CD4-positive, CD25-positive, alpha-beta regulatory T cell (primary cell): ENCODE measurements at places on chromosomes 2 and 18. TPM values are rescaled to one million over a fixed set of nuclear protein-coding genes. Genes with fewer than 3 reads are reported as not detected.

The CIAO1 gene
- total RNA-seq = 60.3 TPM

The CCL20 gene
- total RNA-seq = 3.7 TPM

The SLC8A1 gene
- not detected for total RNA-seq

The CSRNP3 gene
- total RNA-seq = not detected

The SIX3 gene
- total RNA-seq = not detected

The PPP1R7 gene
- total RNA-seq = 68.0 TPM

The VIL1 gene
- total RNA-seq = 2.1 TPM

The CDH20 gene
- total RNA-seq = 0.25 TPM

The SCN2A gene
- total RNA-seq = not detected

The RND3 gene
- total RNA-seq = not detected

GRCh38 chr18:67599277-67599676 is 82.8 kb upstream of the DSEL start:
- no peak overlapping the region for H3K4me3 ChIP-seq
- no peaks in the 10 kb centered on the region for H3K36me3 ChIP-seq
- no peaks in the 10 kb centered on the region for H3K27me3 ChIP-seq
- no peak overlapping the region for H3K27ac ChIP-seq
- DNase-seq = no peak

DNA sequence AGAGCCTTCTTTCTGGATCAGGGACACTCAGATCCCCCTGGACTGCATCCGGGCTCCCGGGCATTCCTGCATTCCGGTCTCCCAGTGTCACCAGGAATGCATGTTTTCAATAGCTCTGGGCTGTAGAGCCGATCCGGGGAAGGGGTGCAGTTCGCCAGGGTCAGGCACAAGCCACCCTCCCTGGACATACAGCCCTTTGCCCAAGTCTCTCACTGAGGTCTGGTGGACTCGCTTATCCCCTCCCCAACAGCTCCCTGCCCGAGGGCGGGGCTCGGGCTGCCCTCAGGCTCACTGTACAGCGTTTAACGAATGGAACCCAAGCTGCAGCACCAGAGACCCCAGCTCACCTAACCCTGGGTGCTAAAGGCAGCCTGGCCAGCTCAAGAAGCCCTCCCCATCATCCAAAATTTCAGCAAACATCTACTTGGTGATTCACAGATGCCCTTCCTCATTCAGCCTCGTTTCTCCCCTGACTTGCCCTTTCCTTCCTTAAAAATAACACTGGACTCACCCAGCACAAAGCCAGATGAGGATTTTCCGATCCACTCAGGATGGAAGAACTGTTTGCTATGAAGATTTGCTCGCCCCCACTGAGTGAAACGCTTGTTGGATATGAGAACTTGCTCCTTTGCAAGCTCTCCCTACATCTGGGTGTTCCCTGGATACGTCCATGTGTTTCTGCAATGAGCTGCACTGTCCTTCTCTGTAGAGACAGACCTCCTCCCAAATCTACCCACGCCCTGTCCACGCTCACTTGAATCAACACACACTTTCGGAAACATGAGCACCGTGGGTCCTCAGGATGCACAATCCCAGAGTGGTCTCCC is 58.1 kb downstream of the PXDN start:
- DNase-seq = no peak
- no peak overlapping the region for H3K4me3 ChIP-seq
- H3K27ac ChIP-seq = no peak overlapping the region
- H3K36me3 ChIP-seq = no peaks in the 10 kb centered on the region
- H3K27me3 ChIP-seq = no peaks in the 10 kb centered on the region

- no peak overlapping the region for H3K27ac ChIP-seq
- no peaks in the 10 kb centered on the region for H3K4me1 ChIP-seq
- H3K4me3 ChIP-seq = no peak overlapping the region
- H3K36me3 ChIP-seq = no peaks in the 10 kb centered on the region
Observed at GRCh38 chr2:170213651-170214050, 35.7 kb downstream of the MYO3B start.

GRCh38 chr2:36397728-36398413 is 42.3 kb downstream of the CRIM1 start:
- H3K4me3 ChIP-seq = no peak overlapping the region
- no peaks in the 10 kb centered on the region for H3K27me3 ChIP-seq
- H3K4me1 ChIP-seq = no peaks in the 10 kb centered on the region
- no peak overlapping the region for H3K27ac ChIP-seq

GRCh38 chr2:55459279-55459678 is 39.6 kb upstream of the CCDC88A start:
- H3K27ac ChIP-seq = no peak overlapping the region
- no peaks in the 10 kb centered on the region for H3K36me3 ChIP-seq
- H3K4me3 ChIP-seq = no peak overlapping the region
- no peaks in the 10 kb centered on the region for H3K4me1 ChIP-seq

- H3K4me1 ChIP-seq = no peaks in the 10 kb centered on the region
- no peaks in the 10 kb centered on the region for H3K27me3 ChIP-seq
- no peak for DNase-seq
- no peaks in the 10 kb centered on the region for H3K36me3 ChIP-seq
Observed at GRCh38 chr2:225737556-225737955, 338.0 kb downstream of the NYAP2 start.
